HFF-Myc (cell line): ENCODE measurements at places on chromosomes 1 and 21.

GRCh38 chr1:40663324-40664166 is 1.9 kb downstream of the RIMS3 start:
- DNase-seq, result no peak

DNA sequence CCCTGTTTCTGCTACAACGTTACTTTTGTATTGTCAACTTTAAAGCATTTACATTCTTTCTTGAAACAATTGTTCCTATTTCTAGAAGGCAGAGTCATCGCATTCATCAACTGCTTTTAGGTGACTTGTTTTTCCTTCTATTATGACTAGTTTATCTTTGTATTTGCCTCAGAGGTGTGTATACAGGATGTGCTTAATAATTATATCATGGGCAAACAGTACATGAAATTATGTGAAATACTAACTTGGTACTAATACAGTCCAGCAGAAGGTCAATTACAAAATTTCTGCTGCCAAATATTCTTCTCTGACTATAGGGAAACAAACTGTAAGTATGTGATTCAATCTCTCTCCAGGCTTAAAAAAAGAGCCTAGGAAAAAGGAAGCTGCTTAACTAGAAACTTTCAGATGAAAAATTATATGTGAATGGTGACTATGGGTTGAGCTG is 101.6 kb downstream of the C4BPA start:
- no peak for DNase-seq

- no peak for DNase-seq
Measured at GRCh38 chr21:40845441-40845995, 1.4 kb downstream of the DSCAM start.

GRCh38 chr1:58345215-58346035 is 201.1 kb downstream of the OMA1 start:
- no peak for DNase-seq

- no peak for DNase-seq
Measured at GRCh38 chr21:25461725-25462124, 145.6 kb downstream of the MRPL39 start.
